RCC 7860 (cell line): ENCODE measurements at places on chromosomes 1 and 21.
A peak's percentile ranks its signal among the peaks of the same experiment; 100 is the strongest.

DNA sequence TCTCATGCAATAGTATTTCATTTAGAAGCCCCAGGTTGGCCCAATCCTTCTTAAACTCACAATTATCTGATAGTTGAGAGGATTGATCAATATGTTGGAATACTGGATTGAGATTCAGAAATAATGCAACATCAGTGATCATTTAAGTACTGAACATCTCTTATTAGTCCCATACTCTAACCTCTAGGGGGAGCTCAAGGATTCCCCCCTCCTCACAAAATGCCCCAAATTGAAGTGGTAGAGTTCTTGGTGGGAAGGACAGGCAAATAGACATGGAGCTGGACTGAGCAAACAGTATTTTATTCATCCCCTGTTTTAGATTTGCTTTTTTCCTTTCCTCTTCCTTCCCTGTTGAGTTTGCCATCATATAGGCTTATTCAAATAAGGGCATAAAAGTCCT lies 62.8 kb downstream of the NGF start:
- DNase-seq = no peak

GRCh38 chr1:25204797-25205480 lies 27.4 kb downstream of the SYF2 start:
- peak; percentile 49 for DNase-seq

- no peak for DNase-seq
These were observed 116.6 kb downstream of the SETD4 start for GRCh38 chr21:35943752-35944151.

GRCh38 chr1:25729790-25730644 lies 70.0 kb upstream of the SELENON start:
- no peak for DNase-seq

GRCh38 chr21:33856893-33857527 lies 58.6 kb downstream of the ATP5PO start:
- DNase-seq = no peak

- no peak for DNase-seq
These were observed 7.0 kb upstream of the SMCP start for GRCh38 chr1:152870831-152871730.
